ENCODE measurements at places on chromosomes 5 and 9. TPM values are rescaled to one million over a fixed set of nuclear protein-coding genes. Genes with fewer than 3 reads are reported as not detected.

The GPR150 gene
- total RNA-seq, result 0.29 TPM

The MARCOL gene
- total RNA-seq, result not detected

The PCDHA1 gene
- total RNA-seq, result not detected

The SV2C gene
- total RNA-seq, result not detected

The GDF9 gene
- total RNA-seq, result 0.29 TPM

The LOX gene
- 317 TPM for total RNA-seq

DNA sequence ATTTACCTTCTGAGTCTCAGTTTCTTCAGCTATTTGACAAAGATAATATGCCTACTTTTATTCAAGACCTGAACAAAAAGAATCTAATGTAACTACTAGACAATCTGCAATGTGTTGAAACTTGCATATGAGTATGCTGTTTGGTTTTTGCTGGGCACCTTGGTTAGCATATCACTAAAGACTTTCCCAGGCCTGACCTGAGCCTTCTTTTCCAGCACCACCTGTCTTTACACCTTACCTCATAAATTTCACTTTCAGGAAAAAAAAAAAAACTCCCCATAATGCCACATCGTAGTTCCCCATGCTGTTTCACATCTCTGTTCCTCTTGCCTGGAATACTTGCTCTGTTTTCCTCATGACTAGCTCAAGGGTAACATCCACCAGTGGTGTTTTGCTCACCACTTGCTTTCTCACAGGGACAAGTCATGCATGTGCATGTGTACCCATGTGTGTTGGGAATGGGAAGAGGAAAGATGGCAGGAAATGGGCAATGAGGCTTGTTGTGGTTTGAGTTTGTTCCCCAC lies 45.6 kb upstream of the TLE4 start:
- DNase-seq, result no peak

DNA sequence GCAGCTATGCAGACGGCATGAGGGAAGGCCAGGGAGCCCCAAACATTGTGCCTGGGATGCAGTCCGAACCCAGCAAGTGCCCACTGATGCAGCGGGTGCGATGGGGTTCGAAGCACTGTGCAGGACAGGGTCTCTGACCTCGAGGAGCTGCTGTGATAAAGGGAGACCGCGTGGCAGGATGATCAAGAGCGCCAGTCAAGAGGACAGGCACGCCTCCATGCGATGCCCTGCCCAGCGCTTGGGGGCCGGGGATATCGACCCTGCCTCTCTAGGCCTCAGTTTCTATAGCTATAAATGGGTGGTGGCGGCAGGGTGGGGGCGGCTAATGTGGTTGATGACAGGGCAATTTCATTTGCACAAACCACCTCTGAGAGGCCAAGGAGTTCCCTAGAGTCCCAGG lies 84.7 kb upstream of the BARHL1 start:
- peak; percentile 0 for DNase-seq

- DNase-seq, result no peak
Measured at GRCh38 chr5:158124606-158125316, 265.8 kb upstream of the CLINT1 start.

GRCh38 chr5:62330302-62330701 lies 24.3 kb downstream of the KIF2A start:
- DNase-seq, result no peak

DNA sequence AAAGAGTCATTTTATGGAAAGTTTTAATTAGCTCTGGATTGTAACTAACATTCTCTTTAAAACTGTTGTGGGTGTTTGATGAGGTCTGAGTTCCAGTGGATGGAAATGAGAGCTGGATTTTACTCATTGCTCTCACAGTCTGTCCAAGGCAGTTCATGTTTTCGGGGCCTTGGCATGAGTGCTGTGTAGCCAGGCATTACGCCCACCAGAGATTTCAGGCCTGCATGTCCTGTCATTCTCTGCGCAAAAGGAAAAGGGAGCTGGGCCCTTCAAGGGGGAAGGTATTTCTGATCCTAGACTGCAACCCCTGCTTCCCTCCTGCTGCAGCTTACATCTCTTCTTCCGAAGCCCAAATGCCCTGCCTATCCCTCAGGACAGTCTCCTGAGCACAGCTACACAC lies 499.6 kb upstream of the TRPC7 start:
- DNase-seq, result no peak

DNA sequence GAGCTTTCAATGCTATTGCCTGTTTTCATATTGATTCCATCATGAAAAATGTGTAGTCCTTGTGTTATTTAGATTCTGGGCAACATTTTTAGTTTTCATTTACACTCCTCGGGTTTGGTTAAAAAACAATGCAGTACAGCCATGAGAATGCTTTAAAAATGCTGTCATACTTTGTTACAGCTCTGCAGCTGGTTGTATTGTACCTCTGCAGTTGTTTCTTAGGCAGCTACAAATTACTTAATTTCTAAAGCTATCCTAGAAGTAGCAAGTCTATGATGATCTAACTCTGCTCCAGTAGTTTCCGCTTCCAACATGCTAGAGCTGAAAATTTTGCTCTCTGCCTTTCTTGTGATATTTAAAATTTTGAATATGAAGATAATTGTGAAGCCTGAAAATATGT lies 20.2 kb downstream of the SNX18 start:
- DNase-seq, result no peak

DNA sequence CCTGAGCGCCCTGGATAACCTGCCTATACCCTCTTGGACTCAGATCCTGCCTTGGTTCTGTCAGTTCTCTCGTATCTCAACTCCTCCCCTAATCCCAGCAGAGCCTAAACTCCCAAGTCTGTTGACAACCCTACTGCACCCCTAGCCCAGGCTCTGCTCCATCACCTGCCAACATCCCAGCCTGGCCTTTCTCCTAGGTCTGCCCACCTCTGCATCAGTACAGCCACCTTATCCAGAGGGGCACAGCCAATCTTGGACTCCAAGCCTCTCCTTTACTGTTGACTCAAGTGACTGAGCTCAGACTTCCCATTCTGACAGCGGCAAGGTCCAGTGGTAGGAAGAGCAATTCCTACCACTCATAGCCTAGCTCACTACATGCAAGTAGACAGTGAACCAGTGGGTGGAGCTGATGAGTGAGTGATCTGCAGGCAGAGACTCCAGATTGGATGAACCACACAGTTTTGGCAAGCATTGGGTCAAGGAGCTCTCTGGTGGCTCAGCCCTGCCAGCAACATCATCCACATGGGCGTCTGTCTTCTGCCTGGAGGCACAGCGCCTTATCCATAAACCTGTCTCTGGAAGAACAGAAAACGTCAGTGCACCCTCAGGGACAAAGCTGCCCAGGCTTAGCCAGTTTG lies 26.5 kb downstream of the TRMO start:
- DNase-seq, result no peak

GRCh38 chr9:20570756-20571155 lies 51.5 kb downstream of the MLLT3 start:
- peak; percentile 45 for DNase-seq

GRCh38 chr9:123960965-123961364 lies 31.0 kb upstream of the DENND1A start:
- no peak for DNase-seq

GRCh38 chr9:91047993-91048607 lies 246.5 kb downstream of the SYK start:
- peak; percentile 90 for DNase-seq

GRCh38 chr5:40733434-40733833 lies 22.3 kb downstream of the TTC33 start:
- DNase-seq, result no peak

All from osteoblast (primary cell).